ENCODE measurements at places on chromosomes 11 and 22.
A peak's percentile ranks its signal among the peaks of the same experiment; 100 is the strongest.

GRCh38 chr22:27574002-27574366 is 227.6 kb downstream of the MN1 start:
- DNase-seq, result no peak

DNA sequence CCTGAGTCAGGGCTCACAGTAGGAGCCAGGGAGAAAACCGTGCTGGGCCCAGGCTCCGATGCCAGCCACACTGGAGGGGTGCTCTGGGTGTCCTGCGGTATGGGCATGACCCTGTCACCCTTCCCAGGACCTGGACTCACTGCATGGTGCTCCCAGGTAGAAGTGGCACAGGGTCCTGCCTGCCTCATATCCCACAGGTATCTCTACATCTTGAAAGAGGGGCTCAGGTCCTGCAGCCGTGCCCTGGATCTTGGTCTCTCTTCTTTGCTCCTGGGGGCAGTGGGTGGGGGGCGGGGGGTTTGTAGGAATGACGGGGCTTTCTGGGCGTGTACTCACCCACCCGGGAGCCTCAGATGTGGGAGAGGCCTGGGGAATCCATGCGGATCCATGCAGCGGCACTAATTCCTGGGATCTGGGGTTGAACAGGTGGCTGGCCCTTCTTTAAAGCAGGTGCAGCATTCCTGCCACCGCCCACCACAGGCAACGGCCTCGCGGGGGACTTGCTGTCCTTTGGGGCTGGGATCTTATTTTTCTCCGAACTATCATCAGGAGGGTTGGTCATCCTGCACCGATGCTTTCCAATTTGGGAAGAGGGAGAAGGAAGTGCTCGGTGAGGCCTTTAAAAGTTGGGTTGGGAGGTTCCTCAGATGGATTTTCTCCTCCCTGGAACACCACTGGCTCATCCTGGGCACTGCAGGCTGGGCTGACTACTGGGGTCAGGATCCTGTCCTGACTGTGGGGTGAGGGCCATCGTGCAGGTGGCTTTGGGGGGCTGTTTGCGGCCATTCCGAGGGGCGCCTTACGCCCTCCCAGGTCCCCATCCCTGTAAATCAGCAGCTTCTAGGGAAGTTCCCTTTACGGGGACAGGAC is 886.4 kb downstream of the BRD1 start:
- no peak for DNase-seq

- DNase-seq, result no peak
Measured at GRCh38 chr11:3006505-3007260, 14.6 kb upstream of the NAP1L4 start.

DNA sequence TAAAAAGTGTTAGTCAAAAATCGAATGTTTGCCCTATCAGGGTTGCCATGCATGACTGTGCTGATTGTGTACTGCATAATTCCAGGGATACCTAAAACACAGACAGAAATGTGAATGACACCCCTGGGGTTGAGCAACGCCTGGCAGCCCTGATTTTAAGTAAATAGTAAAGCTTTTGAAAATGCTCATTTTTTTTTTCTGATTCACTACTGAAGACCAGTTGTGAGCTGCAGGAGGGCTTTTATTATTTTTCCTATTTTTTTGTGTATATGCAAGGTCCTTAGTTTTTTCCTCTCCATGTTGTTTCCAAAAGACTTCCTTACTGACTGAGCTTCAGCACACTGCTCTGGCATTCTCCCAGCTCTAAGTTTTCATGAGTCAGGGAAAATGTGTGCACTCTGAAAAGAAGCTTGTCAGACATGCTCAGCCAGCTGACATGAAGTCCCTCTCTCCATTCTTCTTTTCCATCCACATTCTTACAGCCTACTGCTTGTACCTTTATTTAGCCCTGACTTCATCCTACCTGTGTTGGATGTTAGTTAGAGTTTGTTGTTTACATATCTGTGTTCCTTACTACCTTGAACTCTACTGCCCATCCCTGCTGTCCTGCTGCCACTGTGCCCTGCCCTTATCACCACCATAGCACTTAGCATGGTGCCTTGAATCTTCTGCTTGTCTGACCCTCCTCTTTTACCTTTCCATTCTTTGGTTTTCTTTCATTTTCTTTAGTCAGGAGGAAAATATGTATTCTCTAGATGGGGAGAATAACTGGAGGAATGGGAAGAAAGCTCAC is 79.5 kb downstream of the HORMAD2 start:
- no peak for DNase-seq

- DNase-seq, result no peak
Measured at GRCh38 chr11:103842191-103842590, 194.2 kb upstream of the DDI1 start.

- DNase-seq, result peak; percentile 52
Measured at GRCh38 chr11:68584097-68584496, 100.2 kb upstream of the GAL start.

DNA sequence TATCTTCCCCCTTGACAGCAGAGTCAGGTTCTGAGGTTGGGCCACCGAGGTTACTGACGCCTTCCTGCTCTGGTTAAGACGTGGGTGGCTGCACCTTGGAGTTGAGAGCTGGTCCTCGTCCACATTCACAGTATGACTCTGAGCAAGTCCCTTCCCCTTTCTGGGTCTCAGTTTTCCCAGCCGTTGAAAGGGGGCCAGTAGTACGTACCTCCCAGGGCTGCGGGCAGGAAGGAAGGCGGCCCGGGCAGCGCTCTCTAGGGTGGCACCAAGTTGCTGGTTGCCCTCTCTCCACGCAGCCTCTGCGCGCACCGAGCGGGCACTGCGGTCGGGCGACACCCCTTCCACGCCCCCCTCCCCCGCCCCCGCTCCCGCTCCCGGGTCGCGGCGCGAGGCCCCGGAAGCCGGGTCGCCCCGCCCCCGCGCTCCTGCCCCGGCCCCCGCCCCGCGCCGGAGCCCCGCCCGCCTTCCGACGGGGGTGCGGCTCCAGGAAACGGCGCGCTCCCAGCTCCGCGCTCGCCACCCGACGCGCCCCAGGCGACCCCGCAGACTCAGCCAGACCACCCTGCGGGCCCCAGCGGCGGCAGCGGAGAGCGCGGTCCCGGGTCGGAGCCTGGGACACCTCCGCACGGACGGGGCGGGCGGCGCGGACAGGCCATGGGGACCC is at the start of gene EHBP1L1:
Gene EHBP1L1, plus strand, starts transcription at position 486 of the 664 bp plus-strand sequence. CDS start 250 bp downstream, outside the sequence.
- peak; percentile 77 for DNase-seq

GRCh38 chr11:62104816-62105653 is 18.8 kb upstream of the INCENP start:
- peak; percentile 41 for DNase-seq

- DNase-seq, result no peak
Measured at GRCh38 chr11:34263441-34264091, 94.2 kb downstream of the ABTB2 start.

GRCh38 chr22:20436307-20436767 is 1.3 kb downstream of the SCARF2 start:
- DNase-seq, result no peak

DNA sequence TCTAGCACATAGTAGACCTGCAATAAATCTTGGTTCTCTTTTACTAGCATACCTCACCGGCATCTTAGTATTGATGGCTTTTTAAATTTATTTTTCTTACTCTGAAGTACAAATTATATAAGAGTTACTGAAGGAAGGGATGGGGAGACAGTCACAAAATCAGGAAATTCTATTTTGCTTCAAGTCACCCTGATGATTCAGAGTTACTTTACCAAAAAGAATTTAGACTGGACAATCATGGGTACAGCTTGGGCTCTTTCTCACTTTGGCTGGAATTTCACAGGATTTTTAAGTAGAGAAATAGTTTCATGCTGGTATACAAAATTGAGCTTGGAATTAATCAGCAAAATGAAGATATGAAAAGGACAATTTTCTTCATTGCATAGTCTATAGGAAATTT is 919.2 kb downstream of the METTL15 start:
- DNase-seq, result no peak

GRCh38 chr11:77823775-77824174 is 2.8 kb downstream of the AAMDC start:
- no peak for DNase-seq

DNA sequence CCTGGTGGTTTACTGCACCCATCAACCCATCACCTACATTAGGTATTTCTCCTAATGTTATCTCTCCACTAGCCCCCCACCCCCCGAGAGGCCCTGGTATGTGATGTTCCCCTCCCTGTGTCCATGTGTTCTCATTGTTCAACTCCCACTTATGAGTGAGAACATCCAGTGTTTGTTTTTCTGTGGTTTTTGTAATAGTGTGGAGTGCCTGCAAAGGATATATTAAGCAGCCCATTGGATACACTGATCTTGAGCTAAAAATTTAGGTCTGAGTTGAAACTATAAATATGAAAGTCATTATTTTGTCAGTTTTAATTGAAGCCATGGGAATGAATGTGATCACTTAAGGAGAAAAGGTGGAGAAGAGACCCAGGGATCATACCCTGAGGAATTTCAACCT is 23.0 kb downstream of the MRPL48 start:
- DNase-seq, result no peak

DNA sequence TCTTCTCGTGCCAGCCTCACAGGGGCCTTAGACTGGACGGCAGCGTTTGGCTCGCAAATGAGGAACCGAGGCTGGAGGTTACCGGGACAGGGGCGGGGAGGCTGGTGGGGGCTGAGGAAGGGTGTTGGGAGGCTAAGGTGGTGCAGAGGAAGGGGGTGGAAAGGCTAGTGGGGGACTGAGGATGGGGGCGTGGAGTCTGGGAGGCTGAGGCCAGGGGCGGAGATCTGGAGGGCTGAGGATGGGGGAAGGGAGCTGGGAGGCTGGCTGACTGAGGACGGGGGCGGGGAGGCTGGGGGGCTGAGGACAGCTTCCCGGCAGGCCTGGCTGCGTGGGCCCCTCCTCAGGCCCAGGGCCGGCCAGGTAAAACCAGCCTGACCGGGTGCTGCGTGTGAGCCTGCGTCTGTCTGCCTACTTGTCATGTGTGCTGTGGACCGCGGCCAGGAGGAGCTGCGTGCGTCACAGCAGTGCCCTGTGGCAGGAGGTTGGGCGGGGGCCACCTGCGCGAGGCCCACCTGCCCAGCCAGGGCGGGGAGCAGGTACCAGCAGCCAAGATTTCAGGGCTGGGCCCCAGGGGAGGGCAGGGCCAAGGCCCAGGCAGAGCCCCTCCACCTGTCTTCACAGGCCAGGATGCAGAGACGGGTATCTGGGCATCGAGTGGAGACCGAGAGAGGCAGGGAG is 9.4 kb upstream of the PIM3 start:
- DNase-seq, result peak; percentile 67

DNA sequence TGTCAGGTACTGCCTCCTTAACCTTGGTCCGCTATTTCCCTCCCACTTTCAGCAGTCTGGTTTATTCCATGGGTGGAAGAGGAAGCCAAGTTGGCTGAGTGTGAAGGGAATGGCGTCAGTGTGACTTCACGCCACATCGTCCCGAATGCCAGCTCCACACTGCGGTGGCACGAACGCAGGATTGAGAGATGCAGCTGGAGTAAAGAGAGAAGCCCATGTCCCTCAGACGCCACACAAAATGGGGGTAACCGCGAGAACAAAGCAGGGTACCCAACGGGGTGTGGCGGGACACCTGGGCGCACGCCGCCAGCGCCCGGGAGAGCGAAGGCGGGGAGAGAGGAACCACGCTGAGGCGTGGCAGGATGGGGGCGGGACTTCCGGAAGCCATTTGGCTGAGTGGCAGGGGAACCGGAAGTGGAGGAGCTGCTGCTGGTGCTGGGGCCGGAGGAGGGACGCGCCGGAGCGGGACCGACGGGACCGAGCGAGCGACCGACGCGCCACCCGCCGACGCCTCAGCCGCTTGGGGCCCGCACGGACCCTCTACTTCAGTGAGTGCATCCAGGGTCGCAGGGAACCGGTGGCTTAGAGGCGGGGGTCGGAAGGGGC is at the start of gene PAFAH1B2:
Gene PAFAH1B2, plus strand, starts transcription at position 417 of the 606 bp plus-strand sequence. CDS start 8,161 bp downstream, outside the sequence.
- peak; percentile 97 for DNase-seq

GRCh38 chr11:7642747-7643146 is 30.6 kb downstream of the CYB5R2 start:
- no peak for DNase-seq

GRCh38 chr11:131692151-131692550 is 321.7 kb downstream of the NTM start:
- no peak for DNase-seq

DNA sequence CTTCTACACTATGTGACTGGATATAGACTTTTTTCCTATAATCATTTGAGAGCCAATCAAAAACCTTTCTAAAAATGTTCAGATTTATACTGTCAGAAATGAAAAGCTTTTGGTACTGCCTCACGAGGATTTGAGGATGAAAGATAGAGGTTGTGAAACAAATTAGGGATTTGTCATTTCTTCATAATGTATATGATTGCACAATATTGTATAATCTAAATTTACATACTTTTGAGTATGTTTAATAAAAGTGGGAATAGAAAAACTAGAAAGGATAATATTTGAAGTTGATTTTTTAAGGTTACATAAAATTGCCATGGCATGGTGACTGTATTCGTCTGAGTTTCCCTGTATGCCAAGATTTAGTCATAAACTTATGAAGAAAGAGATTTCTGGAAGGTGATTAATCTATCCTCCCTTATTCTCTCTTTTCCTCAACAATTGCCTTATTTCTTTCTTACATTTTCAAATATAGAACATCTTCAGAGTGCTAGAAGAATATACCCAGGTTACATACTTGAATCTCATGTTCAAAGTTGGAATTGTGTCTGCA is 56.2 kb downstream of the CASP12 start:
- DNase-seq, result no peak

- peak; percentile 28 for DNase-seq
Measured at GRCh38 chr11:74011360-74012073, 2.6 kb upstream of the UCP3 start.

DNA sequence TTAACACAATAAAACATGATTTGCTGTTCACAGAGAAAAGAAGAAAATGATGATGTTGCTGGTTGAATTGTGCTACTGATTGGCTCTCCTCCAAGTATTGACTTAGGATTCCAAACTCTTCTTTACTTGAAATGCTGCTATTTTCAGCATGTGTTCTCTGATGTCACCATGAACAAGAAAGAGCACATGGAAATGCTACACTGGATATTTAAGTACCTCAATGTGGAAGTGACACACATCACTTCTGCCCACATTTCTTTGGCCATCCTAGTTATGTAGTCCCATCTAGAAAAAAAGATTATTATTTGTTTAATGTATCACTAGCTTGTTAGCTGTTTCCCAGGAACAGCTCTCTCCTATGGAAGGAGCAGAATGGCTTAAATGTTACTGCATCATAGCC is 27.2 kb downstream of the OR52B2 start:
- DNase-seq, result no peak

DNA sequence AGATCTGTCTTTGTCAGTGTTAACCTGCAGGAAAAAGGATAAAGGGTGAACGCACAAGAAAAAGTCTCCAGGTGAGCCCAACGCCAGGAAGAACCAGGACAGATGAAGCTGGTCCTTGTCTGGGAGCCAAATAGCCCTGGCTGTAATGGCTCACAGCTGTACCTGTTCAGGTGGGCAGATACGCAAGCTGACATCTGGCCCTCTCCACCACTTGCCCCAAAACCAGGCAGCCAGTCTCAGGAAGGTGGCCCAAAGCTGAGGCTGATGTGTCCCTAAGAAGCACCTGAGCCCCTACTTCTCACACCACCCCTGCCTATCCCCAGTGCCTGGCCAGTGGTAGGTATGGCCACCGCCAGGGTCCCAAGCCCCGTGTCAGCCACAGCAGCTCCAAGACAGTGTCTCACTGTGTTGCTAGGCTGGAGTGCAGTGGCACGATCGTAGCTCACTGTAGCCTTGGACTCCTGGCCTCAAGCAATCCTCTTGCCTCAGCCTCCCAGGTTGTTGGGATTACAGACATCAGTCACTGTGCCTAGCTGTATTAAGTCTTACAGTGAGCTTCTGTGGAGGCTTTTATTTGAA is 14.8 kb downstream of the TOP3B start:
- DNase-seq, result no peak

- no peak for DNase-seq
Measured at GRCh38 chr11:118252688-118253087, 523 bp upstream of the MPZL3 start.

Measured in activated CD4-positive, alpha-beta T cell treated with anti-CD3 and anti-CD28 coated beads, Interleukin-2, amount 10 ng/mL, durations not matched to agents 7 days and 5 days (primary cell).